ENCODE measurements at places on chromosomes 1 and 21.

DNA sequence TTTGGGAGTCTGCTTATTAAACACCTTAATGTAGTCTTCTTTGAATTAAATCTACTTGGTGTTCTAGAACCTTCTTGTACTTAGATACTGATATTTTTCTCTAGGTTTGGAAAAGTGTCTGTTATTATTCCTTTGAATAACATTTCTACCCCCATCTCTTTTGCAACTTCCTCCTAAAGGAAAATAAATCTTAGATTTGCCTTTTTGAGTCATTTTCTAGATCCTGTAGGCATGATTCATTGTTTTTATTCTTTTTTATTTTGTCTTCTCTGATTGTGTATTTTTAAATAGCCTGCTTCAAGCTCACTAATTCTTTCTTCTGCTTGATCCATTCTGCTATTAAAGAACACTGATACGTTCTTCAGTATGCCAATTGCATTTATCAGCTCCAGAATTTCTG is 155.9 kb upstream of the NEGR1 start:
- DNase-seq = no peak

DNA sequence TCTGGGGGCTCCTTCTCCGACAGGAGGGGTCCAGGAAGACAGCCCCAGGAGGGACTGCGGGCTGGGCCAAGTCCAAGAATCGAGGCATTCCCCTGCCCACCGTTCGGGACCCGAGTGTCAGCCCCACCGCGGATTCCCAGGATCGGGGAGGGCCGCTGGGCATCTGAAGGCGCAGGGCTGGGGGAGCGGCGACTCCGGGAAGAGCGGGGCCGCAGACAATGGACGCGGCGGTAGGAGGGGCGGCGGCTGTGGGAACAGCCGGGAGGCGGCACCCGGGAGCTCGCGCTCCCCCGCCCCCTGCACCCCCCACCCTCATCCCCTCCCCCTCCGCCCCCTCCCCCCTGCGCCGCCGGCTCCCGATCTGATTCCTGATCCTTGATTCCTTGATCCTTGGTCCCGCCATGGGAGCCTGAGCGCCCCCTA is at the start of gene VANGL2:
VANGL2 (plus strand) TSS at position 342 of the 423 bp plus-strand sequence. CDS start 15,274 bp downstream, outside the sequence.
- DNase-seq = peak; percentile 14

DNA sequence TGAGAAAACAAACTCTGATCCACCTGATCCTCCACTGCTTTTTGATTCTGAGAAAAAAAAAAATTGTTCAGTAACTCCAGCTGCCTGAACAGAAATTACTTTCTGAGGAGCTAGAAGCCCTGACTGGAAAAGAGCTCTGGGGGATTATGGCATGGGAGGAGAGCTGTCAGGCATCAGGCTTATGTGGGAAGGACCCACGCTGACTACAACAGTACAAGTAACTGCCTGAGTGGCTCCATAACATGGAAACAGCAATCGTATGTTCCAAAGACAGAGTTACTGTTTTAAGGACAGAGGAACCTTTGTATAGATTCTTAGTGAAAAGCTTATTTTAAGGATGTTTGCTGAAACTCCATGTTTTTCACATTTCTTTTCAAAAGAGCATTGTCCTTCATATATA is 1.2 kb upstream of the ANGPTL7 start:
- DNase-seq = no peak

DNA sequence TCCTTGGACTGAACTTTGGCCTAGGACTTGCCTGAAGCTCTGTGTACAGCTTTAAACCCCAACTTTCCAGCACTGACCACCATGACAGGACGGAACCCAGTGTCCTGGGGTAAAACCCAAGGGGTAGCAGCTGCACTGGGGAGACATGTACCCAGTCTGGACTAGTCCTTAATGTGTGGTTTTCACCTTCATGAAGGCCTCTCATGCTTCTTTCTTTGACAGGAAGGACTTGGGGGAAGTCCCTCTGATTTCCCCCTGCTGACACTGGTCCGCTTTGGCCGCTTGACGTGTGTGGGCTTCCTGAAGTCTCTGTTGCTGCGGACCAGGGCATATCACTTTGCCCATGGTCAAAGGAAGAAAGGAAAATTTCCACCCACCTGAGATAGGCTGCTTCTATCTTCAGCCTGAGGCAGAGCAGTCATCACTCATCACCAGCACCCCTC is 66.3 kb upstream of the PRDX6 start:
- DNase-seq = no peak

GRCh38 chr21:38813143-38813542 is 7.4 kb downstream of the ETS2 start:
- DNase-seq = no peak

- DNase-seq = no peak
Observed at GRCh38 chr1:207713529-207713928, 38.3 kb upstream of the CD46 start.

GRCh38 chr1:153545067-153546055 is at the start of gene S100A4:
Gene S100A4, minus strand, starts transcription at chr1:153545806. Its CDS starts 1,012 bp downstream, at chr1:153544794.
- peak; percentile 84 for DNase-seq

GRCh38 chr1:89433421-89433820 is 69.6 kb downstream of the GBP6 start:
- DNase-seq = no peak

DNA sequence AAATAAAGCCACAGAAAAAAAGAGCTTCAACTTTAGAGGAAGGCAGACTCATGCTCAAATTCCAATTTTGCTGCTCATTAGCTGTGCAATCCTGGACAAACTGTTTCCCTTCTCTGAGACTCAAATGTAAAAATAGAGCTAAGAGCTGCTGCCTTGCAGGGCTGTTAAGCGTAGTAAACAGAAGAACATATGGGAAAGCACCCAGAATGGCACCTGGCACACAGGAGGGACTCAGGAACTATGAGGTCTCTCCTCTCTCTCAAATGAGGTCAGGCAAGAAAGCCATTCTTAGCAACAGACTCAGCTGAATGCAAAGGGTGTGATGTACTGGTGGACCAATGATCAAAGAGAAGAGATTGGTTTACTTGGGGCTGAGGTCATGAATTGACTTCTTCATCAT is 61.3 kb downstream of the TRABD2B start:
- no peak for DNase-seq

GRCh38 chr1:10068605-10069294 is 36.0 kb downstream of the UBE4B start:
- DNase-seq = no peak

- no peak for DNase-seq
Observed at GRCh38 chr1:5670590-5671350, 321.5 kb downstream of the NPHP4 start.

DNA sequence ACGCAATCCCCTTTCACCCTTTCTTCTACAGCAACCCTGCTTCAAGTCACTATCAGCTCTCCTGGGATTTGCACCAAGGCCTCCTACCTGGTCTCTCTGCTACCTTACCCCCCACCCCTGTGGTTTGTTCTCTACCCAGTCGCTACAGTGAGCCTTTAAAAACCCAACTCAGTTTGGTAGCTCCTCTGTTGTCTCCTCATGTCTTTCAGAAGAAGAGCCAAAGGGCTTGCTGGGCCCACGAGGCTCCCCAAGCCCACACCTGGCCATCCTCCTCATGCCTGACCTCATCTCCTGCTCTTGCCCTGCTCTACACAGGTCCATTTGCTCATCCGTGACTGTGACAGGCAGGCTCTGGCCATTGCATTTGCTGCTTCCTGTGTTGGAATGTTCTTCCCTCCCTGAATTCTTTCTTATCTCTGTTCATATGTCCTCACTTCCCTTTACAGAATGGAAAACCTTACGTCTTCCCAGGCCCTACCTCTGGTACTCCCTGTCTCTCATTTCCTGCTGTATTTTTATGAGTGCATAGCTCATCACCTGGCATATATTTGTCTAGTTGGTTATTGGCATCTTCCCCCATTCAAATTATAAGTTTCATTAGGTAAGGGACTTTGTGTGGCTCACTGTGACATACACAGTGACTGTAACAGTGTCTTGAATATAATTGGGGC is 3.3 kb downstream of the RGS16 start:
- DNase-seq = no peak

- DNase-seq = no peak
Observed at GRCh38 chr1:92031281-92032110, 1.7 kb downstream of the EPHX4 start.

All from stimulated activated CD8-positive, alpha-beta memory T cell treated with anti-CD3 and anti-CD28 coated beads, Interleukin-2, amount 100 ng/mL, for 1 hour (primary cell).